ENCODE measurements at places on chromosomes 2 and 18.

DNA sequence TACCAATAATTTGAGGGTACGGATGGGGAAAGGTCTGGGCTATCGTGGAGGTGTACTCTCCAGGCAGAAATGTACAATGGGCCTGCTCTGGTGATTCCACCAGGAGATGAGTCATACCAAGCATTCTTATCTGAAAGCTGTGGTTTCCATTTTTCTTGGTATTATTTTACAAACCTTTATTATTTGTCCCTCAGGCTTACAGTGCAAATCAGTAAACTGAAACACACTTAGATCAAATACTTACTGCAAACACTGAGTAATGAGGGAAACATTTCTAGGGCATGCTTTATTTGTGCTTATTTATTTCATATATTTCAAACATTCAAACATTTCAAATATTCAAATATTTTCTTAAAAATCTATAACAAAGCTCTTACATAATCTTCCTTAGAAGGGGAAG is 319.8 kb downstream of the RND3 start:
- DNase-seq, result no peak

- no peak for DNase-seq
These were observed 213.7 kb downstream of the KCNJ3 start for GRCh38 chr2:154912215-154912614.

DNA sequence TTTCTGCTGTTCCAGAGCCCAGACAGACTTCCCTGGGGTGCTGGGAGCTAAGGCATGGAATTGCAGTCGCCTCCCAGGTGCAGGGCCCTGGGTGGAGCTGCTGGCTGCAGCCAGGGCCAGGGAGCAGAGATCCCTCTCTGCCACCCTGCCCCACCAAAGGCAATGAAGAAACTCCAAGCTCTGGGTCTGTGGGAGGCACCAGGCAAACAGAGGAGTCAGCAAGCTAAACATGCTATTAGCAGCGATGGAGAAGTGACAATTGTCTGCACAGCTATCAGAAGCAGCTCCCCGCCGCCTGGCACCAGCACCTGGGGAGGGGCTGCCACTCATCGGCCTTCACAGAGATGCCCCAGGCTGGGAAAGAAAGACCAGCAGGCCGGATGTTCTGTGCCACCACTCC is 28.0 kb upstream of the COX5B start:
- no peak for DNase-seq

DNA sequence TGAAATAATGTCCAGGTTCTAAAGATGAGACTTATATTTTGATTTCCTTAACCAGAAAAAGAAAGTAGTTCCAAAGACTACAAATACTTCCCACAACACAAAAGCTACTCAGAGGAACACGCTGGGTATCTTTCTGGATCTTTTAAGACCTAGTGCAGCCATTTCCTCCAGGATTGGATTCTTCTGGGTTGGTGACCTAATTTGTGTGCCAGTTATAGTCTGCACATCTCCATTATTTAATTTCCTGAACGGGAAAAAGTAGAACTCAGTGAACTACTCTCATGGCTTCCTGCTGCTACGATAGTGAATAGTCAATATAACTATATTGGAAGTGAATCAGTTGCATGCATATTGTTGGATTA is 1.5 kb downstream of the TMEM87B start:
- DNase-seq, result no peak

- DNase-seq, result no peak
These were observed 61.3 kb upstream of the ITGA4 start for GRCh38 chr2:181395851-181396250.

GRCh38 chr2:183575481-183575880 is 451.2 kb downstream of the NUP35 start:
- no peak for DNase-seq

DNA sequence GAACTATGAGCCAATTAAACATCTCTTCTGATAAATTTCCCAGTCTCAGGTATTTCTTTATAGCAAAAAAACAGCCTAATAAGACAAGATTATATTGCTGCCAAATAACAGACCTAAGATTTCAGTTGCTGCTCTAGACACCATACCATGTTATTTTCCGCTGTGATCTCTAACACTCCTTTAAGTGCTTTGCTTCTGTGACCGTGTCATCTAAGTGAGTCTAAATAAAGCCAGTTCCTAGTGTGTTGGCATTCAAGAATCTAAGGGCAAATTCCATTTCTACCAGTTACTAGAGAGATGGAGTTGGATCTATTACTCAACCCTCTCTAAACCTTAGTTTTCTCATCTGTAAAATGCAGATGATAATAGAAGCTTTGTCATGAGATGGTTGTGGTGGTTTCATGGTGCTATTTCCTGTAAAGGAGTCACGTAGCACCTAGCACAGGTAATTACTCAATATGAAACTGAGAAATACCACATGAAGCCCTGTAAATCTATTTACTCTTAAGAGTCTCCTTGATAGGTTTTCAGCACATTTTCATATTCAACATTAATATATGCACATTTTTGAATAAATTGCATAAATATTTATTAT is 40.5 kb downstream of the SPHKAP start:
- no peak for DNase-seq

DNA sequence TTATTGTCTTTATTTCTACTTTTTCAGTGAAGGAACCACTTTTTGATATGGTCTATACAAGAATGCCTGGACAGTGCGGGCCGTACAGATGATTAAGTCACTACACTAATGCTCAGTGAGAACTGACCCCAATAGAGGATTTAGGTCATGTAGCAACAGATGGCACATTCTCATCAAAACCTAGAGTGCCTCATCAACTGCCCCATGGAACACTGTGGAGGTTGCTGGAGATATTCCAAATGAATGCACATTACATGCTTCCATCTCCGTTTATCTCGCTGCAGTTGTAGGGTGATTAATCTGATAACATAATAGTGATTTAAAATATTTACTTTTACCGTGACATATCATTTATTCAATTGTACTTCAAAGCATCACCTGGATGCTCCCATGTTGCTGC is 41.8 kb upstream of the COPS8 start:
- no peak for DNase-seq

DNA sequence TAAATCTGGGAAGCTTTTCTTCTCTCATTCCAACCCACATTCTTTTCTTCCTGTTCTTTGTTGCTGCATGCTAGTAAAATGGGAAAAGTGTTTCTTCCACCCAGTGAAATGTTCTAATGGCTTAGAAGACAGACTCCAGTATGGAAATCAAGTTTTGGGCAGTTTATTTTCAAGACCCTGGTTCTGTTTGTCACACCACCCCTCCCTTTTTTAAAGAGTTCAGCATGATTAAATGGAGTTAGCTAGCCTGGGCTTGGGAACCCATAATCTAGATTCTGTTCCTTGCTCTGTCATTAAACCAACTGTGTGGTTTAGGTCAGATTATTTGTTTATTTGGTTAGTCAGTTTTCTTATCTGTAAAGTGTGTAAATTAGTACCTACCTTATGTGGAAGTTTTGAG is 151.8 kb upstream of the NT5C1B start:
- DNase-seq, result no peak

DNA sequence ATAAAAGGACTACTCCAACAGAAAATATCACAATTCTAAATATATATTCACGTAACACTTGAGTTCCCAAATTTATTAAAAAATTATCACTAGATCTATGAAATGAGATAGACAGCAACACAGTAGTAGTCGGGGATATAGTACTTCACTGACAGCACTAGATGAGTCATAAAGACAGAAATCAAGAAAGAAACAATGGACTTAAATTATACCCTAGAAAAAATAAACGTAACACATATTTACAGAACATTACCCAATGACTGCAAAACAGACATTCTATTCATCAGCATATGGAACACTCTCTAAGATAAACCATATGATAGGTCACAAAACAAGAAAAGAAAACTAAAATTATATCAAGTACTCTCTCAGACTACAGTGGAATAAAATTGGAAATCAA is 429.4 kb downstream of the MBD2 start:
- DNase-seq, result no peak

DNA sequence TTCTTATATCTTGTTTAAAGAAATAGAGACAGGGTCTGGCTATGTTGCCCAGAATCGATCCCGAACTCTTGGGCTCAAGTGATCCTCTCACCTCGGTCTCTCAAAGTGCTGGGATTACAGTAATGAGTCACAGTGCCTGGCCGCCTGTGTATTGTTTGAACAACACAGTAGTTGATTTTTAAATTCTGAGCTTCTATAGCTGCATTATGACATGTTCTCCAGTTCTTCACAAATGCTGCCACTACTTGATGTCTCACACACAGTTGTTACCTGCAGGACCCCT is 7.7 kb upstream of the RHOB start:
- DNase-seq, result no peak

- DNase-seq, result no peak
These were observed 584.0 kb downstream of the SATB2 start for GRCh38 chr2:198873503-198874471.

- no peak for DNase-seq
These were observed 127.0 kb upstream of the KLHL14 start for GRCh38 chr18:32899819-32900218.

- DNase-seq, result no peak
These were observed 58.2 kb downstream of the KLF7 start for GRCh38 chr2:207107551-207107950.

GRCh38 chr18:2656237-2656980 is 883 bp downstream of the SMCHD1 start:
- DNase-seq, result peak; percentile 56

DNA sequence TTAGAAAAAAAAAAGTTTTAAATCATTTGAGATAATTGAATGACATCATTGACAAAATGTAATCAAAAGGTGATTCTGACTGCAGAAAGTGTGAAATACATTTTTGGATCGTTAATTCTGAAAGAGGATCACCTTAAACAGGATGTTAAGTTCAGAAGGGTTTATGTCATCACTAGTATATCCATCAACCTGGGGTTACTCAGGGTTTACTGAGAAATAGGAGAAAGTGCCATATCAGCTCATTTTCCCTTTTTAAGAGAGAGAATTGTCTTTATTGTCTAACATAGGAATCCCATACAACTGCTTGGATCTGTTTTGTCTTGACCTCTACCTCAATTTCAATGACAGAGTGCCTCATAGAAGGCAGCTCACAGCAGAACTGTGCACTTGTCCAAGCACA is 466.1 kb upstream of the LINC00305 start:
- DNase-seq, result no peak

- no peak for DNase-seq
These were observed 97.0 kb downstream of the XRCC5 start for GRCh38 chr2:216206041-216206703.

DNA sequence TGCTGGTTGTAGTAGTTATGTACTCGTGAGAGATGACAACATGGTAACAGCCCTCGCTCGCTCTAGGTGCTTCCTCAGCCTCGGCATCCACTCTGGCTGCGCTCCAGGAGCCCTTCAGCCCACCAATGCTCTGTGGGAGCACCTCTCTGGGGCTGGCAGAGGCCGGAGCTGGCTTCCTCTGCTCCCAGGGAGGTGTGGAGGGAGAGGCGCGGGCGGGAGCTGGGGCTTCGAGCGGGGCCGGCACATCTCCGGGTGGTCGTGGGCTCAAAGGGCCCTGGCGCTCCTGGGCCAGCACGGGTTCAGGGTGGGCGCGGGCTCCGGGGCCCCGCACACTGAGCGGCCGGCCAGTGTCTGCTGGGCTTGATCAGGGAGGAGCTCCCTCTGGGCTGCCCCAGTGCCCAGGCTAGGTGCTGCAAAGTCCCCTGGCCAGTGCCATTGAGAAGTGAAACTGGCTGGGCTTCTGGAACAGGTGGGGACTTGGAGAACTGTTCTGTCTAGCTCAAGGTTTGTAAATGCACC is 1012.1 kb downstream of the CNTNAP5 start:
- no peak for DNase-seq

GRCh38 chr2:19189391-19189790 is 169.0 kb downstream of the OSR1 start:
- no peak for DNase-seq

- DNase-seq, result no peak
These were observed 101.7 kb upstream of the FN1 start for GRCh38 chr2:215537611-215538010.

- no peak for DNase-seq
These were observed 162.9 kb upstream of the KYNU start for GRCh38 chr2:142714600-142714999.

DNA sequence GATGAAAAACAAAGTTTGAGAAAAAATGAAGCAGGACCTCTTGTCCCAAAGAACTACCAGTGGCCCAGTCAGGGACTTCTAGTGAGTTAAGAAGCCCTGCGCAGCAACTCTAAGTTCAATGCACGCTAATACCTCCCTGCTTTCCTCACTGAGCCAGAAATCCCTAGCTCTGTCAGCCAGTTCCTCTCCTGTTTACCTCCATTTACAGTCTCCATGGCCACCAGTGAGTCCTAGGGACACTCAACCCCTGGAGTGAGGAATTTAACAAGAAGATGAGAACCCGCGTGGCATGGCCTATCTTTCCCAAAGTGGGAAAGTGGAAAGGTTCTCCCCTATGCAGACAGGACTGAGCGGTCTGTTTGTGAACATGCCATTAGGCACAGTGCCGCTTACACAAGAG is 31.0 kb downstream of the MRPL33 start:
- DNase-seq, result no peak

All from iPS-NIHi11 (cell line).